ENCODE measurements at places on chromosomes 6 and 20.

DNA sequence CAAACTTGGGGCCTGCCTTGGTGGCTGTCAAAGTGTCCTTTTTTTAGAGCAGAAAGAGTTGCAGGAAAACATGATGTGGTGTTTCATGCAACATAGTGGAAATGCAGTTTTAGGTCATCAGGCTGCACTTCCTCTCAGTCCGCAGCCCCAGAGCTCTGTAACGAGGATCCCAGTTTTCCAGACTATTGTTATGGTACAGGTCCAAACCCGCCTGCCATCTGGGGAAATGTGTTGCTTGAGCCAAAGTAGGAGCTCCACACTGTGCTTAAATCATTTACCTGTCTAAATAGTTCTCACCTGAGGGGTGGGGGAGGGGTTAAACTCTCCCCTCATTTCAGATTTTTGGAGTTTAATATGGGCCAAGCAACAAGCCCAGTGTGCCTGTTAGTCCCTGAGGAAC is 59.8 kb downstream of the GOPC start:
- no peak for DNase-seq

- no peak for DNase-seq
Observed at GRCh38 chr20:60428651-60429050, 470.4 kb downstream of the CDH26 start.

DNA sequence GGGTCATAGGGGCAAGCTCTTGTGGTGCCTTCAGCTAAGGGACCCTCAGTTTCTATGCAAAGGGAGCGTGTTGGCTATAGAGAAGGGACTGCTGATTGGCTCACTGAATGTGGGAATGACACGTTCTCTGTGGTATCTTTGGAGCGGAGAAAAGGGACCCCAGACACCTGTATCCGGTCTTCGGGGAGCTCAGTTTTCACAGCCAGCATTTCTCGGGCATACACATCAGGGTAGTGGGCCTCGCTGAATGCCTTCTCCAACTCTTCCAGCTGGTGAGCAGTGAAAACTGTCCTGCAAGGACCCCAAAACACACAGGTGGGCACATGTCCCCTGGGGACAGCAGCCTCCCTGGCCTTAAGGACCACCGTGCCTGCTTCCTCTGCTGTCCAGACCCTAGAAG is 3.3 kb downstream of the VSX1 start:
- no peak for DNase-seq

GRCh38 chr6:12298017-12298978 is 8.1 kb downstream of the EDN1 start:
- no peak for DNase-seq

GRCh38 chr20:50274570-50275430 is 84.2 kb downstream of the CEBPB start:
- no peak for DNase-seq

- peak; percentile 27 for DNase-seq
Observed at GRCh38 chr6:34358389-34358905, 34.0 kb downstream of the NUDT3 start.

- DNase-seq = no peak
Observed at GRCh38 chr6:145963216-145964068, 716 bp downstream of the SHPRH start.

GRCh38 chr6:158170656-158171081 is 2.5 kb downstream of the GTF2H5 start:
- DNase-seq = no peak

All from LNCaP clone FGC (cell line).